ENCODE measurements at places on chromosomes 6 and 20. TPM values are rescaled to one million over a fixed set of nuclear protein-coding genes. Genes with fewer than 3 reads are reported as not detected.

The BPI gene
- polyA plus RNA-seq = not detected

The ZHX3 gene
- 2.4 TPM for polyA plus RNA-seq

The DACT2 gene
- polyA plus RNA-seq = not detected

The GTSF1L gene
- polyA plus RNA-seq = not detected

The LINC00237 gene
- polyA plus RNA-seq = not detected

The ADGRF1 gene
- polyA plus RNA-seq = not detected

The PI3 gene
- not detected for polyA plus RNA-seq

DNA sequence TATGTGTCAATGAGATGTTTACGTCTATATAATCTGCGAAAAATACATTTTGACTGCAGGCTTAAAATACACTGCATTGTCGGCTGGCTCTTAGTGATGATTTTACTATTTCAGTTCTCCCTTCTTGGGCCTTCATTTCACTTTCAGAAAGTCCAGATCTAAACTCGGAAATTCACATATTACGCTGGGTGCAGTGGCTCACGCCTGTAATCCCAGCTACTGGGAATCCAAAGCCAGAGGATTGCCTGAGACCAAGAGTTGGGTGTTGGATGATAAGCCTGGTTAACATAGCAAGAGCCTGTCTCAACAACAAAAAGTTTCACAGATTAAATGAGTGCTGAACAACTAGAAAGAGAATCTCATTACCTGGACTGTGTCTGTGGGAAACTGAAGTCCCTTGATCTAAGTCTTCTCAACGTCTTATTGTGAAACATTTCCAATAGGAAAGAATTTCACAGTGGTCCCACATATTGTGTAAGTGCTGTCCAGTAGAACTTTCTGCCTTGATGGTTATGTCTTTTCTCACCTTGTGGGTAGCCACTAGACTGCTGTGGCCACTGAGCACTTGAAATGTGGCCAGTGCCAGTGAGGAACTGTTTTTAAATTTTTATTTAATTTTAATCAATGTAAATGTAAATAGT lies 1.9 kb downstream of the GINM1 start:
- no peaks in the 10 kb centered on the region for H3K27me3 ChIP-seq
- H3K27ac ChIP-seq = no peak overlapping the region
- no peak overlapping the region for H3K4me3 ChIP-seq
- H3K36me3 ChIP-seq = no peaks in the 10 kb centered on the region
- DNase-seq = no peak

DNA sequence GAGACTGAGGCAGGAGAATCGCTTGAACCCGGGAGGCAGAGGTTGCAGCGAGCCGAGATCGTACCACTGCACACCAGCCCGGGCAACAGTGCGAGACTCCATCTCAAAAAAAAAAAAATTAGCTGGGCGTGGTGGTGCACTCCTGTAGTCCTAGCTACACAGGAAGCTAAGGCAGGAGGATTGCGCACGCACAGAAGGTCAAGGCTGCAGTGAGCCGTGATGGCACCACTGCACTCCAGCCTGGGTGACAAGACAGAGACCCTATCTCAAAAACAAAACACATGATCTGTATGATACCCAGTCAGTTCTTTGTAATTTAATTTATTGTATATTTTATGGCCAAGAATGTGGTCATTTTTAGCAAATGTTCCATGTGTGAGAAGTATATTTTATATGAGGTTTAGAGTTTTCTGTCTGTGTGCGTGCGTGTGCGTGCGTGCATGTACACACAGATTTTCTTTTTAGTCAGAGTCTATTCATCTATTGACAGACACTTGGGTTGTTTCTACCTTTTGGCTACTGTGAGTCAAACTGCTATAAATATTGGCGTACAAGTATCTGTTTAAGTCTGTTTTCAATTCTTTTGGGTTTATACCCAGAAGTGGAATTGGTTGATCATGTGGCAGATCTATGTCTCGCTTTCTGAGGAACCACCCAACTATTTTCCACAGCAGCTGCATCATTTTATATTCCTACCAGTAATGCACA lies 22.2 kb upstream of the MYL9 start:
- no peaks in the 10 kb centered on the region for H3K4me1 ChIP-seq
- no peak for DNase-seq
- no peak overlapping the region for H3K27ac ChIP-seq
- H3K4me3 ChIP-seq = no peak overlapping the region
- H3K36me3 ChIP-seq = peaks cover 11% of the 10 kb centered on the region
- H3K27me3 ChIP-seq = no peaks in the 10 kb centered on the region

- H3K27me3 ChIP-seq = no peaks in the 10 kb centered on the region
- no peaks in the 10 kb centered on the region for H3K36me3 ChIP-seq
- peak overlapping the region; percentile 75 for H3K27ac ChIP-seq
- no peak overlapping the region for H3K4me3 ChIP-seq
Observed at GRCh38 chr6:79079561-79080041, 1.5 kb upstream of the PHIP start.

DNA sequence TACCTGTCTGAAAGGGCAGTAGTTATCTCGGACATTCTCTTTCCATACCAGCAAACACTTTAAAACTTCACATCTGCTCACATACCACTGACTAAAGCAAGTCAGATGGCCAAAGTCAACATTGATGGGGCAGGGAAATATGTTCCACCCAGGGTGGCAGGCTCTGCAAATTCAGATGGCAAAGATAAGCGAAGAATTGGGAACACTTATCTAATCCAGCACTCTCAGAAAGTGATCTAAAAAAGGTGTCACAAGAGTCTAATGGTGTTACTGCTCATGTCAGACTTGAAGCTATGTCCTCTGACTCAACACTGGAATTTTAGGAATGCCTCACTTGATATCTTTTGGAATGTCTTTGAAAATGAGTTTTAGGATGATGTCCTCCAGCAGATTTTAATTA lies 1086.2 kb downstream of the KIF16B start:
- no peak overlapping the region for H3K27ac ChIP-seq
- no peak overlapping the region for H3K4me3 ChIP-seq
- no peaks in the 10 kb centered on the region for H3K36me3 ChIP-seq
- no peaks in the 10 kb centered on the region for H3K4me1 ChIP-seq

- no peak overlapping the region for H3K4me3 ChIP-seq
- no peak overlapping the region for H3K27ac ChIP-seq
- peaks cover 6% of the 10 kb centered on the region for H3K4me1 ChIP-seq
- no peaks in the 10 kb centered on the region for H3K27me3 ChIP-seq
- peaks cover 3% of the 10 kb centered on the region for H3K36me3 ChIP-seq
Observed at GRCh38 chr6:118524686-118525085, 23.4 kb upstream of the PLN start.

DNA sequence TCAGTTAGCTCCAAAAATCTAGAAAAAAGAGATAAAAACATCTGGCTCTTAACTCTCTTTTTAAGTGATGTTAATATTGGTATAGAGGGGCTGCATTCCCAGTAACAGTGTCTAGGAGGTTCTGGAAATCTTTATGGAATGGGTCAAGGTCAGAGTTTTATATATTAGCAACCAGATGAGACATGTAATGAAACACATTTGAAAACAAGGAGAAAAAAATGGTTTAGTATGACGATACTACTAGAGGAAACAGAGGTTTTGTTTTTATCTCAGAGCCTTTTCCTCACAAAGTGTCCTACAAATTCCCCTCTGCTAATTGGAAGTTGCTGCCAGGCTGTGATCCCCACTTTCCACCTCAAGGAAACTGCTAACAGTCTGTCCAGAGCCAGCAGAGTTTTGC lies 100.6 kb upstream of the ISM1 start:
- DNase-seq = no peak
- H3K36me3 ChIP-seq = no peaks in the 10 kb centered on the region
- H3K27me3 ChIP-seq = no peaks in the 10 kb centered on the region
- no peaks in the 10 kb centered on the region for H3K4me1 ChIP-seq

- H3K27me3 ChIP-seq = no peaks in the 10 kb centered on the region
- H3K27ac ChIP-seq = no peak overlapping the region
- no peaks in the 10 kb centered on the region for H3K36me3 ChIP-seq
- no peak for DNase-seq
- H3K4me3 ChIP-seq = no peak overlapping the region
Observed at GRCh38 chr6:99064834-99065233, 117.1 kb upstream of the FBXL4 start.

DNA sequence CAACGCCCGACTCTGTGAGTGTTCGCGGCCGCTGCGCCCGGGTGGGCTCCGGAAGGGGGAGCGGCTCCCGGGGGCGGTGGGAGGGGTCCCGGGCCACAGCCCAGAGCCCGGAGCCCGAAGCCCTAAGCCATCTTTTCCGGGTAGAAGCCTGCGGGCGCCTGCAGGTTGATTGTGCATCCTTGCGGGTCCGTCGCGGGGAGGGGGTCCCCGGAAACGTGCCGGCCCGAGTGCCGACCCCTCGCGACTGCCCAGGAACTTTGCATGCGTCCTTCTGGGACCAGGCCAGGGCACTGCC lies 413 bp downstream of the PTPRA start:
- peaks cover 25% of the 10 kb centered on the region for H3K4me1 ChIP-seq
- H3K27ac ChIP-seq = peak overlapping the region; percentile 66
- H3K4me3 ChIP-seq = peak overlapping the region; percentile 84
- no peaks in the 10 kb centered on the region for H3K36me3 ChIP-seq
- no peak for DNase-seq
- H3K27me3 ChIP-seq = no peaks in the 10 kb centered on the region

DNA sequence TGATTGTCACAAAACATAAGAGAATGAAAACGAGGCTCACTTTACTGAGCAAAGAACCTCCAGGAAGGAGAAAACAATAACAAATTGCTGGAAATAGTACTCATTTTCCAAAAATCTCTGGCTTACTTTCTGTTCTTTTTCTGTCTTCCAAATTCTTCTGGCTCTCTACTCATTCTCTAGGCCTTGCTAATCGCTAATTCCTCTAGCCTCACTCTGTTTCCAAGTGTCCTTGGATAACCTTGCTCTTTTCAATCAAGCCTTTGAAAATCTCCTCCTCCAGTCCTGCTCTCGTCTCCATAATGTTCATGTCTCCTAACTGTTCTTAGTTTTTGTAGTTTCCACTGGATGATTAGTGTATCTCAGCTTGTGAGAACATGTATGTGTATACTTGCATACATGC lies 96.2 kb upstream of the MAP7 start:
- peak overlapping the region; percentile 65 for H3K27ac ChIP-seq
- no peaks in the 10 kb centered on the region for H3K27me3 ChIP-seq
- DNase-seq = no peak
- H3K4me1 ChIP-seq = peaks cover 19% of the 10 kb centered on the region
- H3K36me3 ChIP-seq = peaks cover 8% of the 10 kb centered on the region

- no peaks in the 10 kb centered on the region for H3K36me3 ChIP-seq
- H3K4me3 ChIP-seq = no peak overlapping the region
- H3K27ac ChIP-seq = no peak overlapping the region
- H3K27me3 ChIP-seq = no peaks in the 10 kb centered on the region
- no peak for DNase-seq
Observed at GRCh38 chr20:42775866-42776265, 413.8 kb downstream of the PTPRT start.

- no peaks in the 10 kb centered on the region for H3K27me3 ChIP-seq
- H3K4me1 ChIP-seq = no peaks in the 10 kb centered on the region
- no peak overlapping the region for H3K27ac ChIP-seq
- no peak overlapping the region for H3K4me3 ChIP-seq
- DNase-seq = no peak
Observed at GRCh38 chr6:154488248-154488593, 22.3 kb downstream of the CNKSR3 start.

GRCh38 chr20:52622081-52622480 lies 350.1 kb upstream of the TSHZ2 start:
- H3K27me3 ChIP-seq = no peaks in the 10 kb centered on the region
- no peak overlapping the region for H3K27ac ChIP-seq
- no peaks in the 10 kb centered on the region for H3K36me3 ChIP-seq

DNA sequence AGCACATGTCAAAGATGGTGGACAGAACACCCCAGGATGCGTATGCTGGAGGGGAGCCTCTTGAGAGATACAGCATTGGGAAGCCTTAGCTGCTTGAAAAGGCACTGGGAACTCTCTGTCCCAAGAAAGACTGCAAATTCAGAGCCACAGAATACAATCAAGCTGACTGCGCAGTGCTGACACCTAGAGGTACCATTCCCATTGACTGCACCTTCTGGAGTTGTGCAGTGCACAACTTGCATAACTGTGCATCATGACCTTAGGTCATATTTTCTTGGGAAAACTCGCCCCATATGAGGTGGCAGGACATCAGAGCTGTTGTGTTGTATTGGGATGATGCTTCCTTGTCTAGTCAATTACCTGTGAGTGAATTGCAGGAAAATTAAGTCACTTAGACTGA lies 646.5 kb upstream of the NOX3 start:
- H3K4me3 ChIP-seq = no peak overlapping the region
- H3K4me1 ChIP-seq = no peaks in the 10 kb centered on the region
- H3K27me3 ChIP-seq = no peaks in the 10 kb centered on the region
- no peak for DNase-seq
- no peak overlapping the region for H3K27ac ChIP-seq
- H3K36me3 ChIP-seq = no peaks in the 10 kb centered on the region

- H3K36me3 ChIP-seq = no peaks in the 10 kb centered on the region
- no peak overlapping the region for H3K27ac ChIP-seq
- H3K4me3 ChIP-seq = no peak overlapping the region
- no peaks in the 10 kb centered on the region for H3K4me1 ChIP-seq
- no peaks in the 10 kb centered on the region for H3K27me3 ChIP-seq
- no peak for DNase-seq
Observed at GRCh38 chr6:33505548-33506370, 51.4 kb downstream of the ZBTB9 start.

DNA sequence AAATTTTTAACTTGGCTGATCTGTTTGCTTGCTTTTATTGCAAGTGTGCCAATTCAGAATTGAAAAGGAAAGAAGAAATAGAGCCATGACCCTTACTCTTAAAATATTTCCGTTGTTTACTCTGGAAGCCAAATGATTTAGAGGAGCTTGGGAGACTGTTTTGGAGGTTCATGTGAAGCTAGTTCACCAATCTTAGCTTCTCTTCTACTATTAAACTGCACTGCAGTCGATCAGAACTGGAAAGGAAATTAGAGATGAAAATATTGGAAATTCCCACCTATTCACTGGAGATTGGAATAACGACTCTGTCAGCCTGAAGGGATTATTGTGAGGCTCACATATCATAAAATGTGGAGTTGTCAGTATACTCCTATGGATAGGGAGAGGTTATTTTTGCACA lies 81.8 kb downstream of the MLIP start:
- H3K4me3 ChIP-seq = no peak overlapping the region
- no peaks in the 10 kb centered on the region for H3K27me3 ChIP-seq
- no peak overlapping the region for H3K27ac ChIP-seq
- no peaks in the 10 kb centered on the region for H3K36me3 ChIP-seq
- H3K4me1 ChIP-seq = no peaks in the 10 kb centered on the region
- DNase-seq = no peak

DNA sequence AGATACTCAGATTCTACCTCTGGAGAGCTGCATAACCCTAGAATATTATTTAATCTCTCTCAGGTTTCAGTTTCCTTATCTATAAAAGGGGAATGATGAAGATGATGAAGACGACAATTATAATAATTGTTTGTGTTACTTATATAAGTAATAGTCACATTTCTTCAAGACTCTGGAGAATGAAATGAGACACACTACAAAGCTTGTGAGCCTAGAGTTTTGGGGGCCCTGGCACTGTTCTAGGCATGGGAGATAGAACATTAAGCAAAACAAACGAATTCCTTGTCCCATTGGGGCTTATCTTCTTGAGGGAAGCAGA lies 5.4 kb upstream of the ZNF217 start:
- no peak overlapping the region for H3K4me3 ChIP-seq
- H3K27ac ChIP-seq = peak overlapping the region; percentile 37
- H3K4me1 ChIP-seq = peaks cover 40% of the 10 kb centered on the region
- H3K36me3 ChIP-seq = no peaks in the 10 kb centered on the region
- no peak for DNase-seq

- peak overlapping the region; percentile 75 for H3K4me3 ChIP-seq
- H3K4me1 ChIP-seq = peaks cover 48% of the 10 kb centered on the region
- H3K36me3 ChIP-seq = no peaks in the 10 kb centered on the region
- peak; percentile 92 for DNase-seq
- peak overlapping the region; percentile 99 for H3K27ac ChIP-seq
- H3K27me3 ChIP-seq = no peaks in the 10 kb centered on the region
Observed at GRCh38 chr6:16762550-16763477, 1.6 kb upstream of the ATXN1 start.
